ENCODE measurements at places on chromosomes 6 and 20. TPM values are rescaled to one million over a fixed set of nuclear protein-coding genes. Genes with fewer than 3 reads are reported as not detected.
A peak's percentile ranks its signal among the peaks of the same experiment; 100 is the strongest.

DNA sequence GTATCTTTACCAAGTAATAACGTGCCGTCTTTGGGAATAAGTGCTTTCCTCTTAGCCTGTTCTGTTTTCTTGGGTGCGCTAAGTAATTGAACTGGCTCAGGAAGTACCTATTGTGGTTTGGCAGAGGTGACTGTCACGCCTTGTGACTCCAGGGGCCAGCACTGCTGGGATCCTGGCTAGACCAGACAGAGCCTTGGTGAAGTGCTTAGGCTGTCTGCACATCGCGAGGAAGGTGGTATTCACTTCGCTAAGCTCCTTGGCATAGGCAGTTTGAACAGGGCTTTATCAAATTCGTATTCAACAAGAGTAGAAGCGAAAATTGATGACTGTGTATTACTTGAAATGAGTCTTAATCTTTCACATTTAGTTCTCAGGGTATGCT lies 17.6 kb downstream of the PRDM1 start:
- no peak for DNase-seq

The SYTL3 gene
- polyA plus RNA-seq, result 0.21 TPM

The BFSP1 gene
- 0.24 TPM for polyA plus RNA-seq

The IGF2R gene
- 54.8 TPM for polyA plus RNA-seq

GRCh38 chr6:38088829-38089228 lies 269.3 kb downstream of the ZFAND3 start:
- no peak for DNase-seq

GRCh38 chr6:41580690-41581089 lies 34.5 kb downstream of the FOXP4 start:
- no peak for DNase-seq

DNA sequence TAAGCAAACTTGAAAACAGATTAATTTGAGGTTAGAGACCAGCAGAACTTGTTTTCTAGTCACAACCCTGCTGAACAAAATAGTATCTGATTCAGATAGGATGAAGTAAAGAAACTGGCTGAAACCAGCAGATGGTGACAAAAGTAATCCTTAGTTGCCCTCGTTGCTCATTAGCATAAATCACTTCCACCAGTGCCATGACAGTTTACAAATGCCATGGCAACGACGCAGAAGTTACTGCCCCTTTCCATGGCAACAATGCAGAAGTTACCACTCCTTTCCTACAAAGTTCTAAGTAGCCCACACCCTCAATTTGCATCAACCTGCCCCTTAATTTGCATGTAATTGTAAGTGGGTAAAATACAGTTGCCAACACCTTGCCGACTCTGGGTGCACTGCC lies 23.7 kb downstream of the SNRPB start:
- DNase-seq, result no peak

GRCh38 chr6:71038711-71039344 lies 82.0 kb upstream of the B3GAT2 start:
- no peak for DNase-seq

The NMBR gene
- polyA plus RNA-seq, result not detected

The TRIM10 gene
- polyA plus RNA-seq, result 6.8 TPM

GRCh38 chr6:159842035-159842434 lies 42.0 kb downstream of the PNLDC1 start:
- DNase-seq, result peak; percentile 51

The TRIM40 gene
- 0.58 TPM for polyA plus RNA-seq

GRCh38 chr6:153031335-153031955 lies 28.9 kb upstream of the MTRF1L start:
- DNase-seq, result no peak

- DNase-seq, result peak; percentile 89
Measured at GRCh38 chr6:152301021-152301764, 336.0 kb downstream of the SYNE1 start.

DNA sequence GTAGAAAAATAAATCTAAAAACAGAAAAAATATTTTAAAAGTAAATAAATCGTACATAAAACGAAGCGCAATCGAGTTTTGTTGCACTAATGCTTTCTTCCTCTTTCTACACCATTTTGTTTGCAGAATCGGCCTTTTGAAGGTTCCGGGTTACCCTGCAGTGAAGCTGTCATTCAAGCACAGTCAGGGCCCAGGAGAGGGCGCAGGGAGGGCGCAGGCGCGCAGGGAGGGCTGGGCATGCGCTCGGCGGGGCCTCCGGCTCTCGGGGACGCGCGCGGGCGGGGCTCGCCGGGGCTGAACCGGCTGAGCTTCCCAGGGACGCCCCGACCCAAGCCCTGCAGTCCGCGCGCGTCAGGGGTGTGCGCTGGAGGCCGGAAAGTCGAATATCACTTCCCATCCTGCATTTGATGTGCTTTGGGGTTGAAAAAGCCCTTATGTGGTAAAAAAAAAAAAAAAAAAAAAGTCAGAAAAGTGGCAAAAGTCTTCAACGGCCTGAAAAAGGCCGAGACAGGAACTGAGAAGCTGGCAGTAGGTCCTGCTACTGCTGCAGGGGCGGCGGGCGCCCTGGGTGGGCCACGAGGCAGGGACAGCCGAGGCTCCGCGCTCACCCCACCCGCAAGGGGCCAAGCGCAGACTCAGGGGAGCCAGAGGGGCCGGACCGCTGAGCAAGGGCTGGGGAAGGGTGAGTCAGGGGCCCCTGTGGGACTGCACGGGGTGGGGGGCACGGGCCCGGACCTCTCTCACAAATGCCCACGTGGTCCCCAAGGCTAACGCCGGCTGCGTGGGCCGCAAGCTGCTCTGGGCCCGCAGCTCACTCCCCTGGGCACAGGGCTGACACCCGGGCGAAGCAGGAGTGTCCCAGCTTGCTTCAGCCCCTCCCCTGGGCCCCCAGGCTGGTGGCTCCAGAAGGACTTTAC lies 40.5 kb downstream of the THBS2 start:
- peak; percentile 68 for DNase-seq

DNA sequence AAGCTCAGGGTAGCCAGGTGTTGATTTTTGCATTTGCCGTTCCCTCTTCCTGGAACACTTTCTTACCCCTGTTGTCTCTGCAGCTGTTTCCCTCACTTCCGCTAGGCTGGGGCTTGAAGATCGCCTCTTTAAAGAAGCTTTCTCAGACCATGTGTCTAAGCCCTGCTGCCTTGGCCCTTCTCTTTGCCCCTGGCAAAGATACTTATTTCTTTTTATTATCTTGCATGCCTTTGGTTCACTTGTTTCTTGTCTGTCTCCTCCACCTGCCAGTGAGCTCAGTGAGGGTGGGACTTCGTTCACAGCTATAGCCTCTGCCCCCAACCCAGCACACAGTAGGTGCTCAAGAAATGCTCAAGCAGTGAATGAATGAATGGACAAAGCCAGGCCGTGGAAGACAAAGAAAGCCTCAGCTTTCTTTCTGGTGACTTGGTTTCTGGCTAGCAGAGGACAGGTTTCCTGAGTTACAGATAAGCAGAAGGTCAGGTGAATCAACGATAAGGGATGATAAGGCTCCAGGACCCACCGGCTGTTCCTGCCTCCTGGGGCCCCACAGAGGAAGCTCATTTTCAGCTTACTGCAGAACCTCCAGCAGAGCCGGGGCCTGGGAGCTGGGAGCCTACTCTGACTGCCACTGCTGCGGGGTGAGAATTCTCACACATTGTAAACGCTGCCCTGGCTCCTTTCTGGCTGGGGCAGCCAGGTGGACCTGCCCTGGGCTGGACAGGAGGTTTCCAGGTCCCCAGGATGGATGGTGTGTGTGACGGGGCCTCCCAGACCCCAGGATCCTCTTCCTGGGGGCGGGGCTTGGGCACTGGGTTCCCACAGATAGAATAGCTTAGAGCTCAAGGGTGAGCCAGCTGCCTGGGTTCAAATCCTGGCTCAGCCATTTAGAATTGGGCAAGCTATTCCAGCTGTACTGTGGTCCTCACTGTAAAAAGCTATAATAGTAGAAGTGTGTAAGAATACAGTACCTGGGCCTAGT lies 29.8 kb downstream of the SNAI1 start:
- no peak for DNase-seq

The GFRAL gene
- polyA plus RNA-seq, result not detected

- no peak for DNase-seq
Measured at GRCh38 chr6:53926505-53926904, 131.7 kb downstream of the LRRC1 start.

- DNase-seq, result no peak
Measured at GRCh38 chr20:17852323-17852722, 116.3 kb downstream of the SNX5 start.

DNA sequence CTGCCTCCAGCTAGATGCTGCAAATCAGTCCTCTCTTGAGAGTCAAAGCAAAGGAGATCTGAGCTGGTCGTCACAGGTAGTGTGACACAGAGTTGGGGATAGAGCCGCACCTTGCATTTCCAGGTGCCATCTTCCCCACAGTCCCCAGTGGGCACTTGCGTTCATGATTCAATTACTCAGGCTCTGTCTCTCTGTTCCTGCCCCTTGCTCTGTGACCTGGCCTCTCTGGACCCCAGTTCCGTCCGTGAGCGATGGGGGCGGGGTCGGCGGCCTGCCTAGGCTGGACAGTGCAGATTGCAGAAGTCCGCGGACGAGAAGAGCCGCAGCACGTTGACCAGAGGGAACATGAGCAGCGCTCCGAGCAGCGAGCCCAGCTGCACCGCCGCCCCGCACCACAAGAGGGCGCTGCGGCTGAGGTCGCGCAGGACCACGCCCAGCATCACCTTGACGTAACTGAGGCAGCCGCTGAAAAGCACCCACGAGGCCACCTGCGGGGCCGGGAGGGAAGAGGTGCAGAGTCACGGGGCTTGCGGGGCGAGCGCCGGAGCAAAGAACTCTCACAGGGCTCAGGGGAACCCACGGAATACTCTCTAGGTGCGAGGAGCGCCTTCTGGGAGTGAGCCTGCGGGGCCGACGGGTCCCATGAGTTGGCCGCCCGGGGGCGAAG lies 7.4 kb downstream of the SLC52A3 start:
- DNase-seq, result peak; percentile 52

The SERAC1 gene
- 5.5 TPM for polyA plus RNA-seq

DNA sequence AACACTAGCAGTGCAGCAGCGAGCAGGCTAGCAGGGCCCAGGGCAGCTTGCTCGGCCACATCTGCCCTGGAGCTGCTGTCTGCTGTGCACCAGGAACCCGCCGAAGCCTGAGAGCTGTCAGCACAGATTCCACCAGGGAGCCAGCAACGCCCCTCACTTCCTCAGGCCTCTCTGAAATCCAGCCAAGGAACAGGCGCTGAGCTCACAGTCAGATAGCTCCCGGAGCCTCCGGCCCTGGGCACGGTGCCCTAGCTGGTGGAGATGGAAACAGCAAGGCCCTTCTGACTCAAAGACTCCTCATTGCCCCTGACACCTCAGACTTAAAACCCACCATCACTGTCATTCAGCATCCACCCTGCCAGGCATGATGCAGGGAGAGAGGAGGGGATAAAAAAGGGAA lies 839.4 kb downstream of the MAFB start:
- no peak for DNase-seq

DNA sequence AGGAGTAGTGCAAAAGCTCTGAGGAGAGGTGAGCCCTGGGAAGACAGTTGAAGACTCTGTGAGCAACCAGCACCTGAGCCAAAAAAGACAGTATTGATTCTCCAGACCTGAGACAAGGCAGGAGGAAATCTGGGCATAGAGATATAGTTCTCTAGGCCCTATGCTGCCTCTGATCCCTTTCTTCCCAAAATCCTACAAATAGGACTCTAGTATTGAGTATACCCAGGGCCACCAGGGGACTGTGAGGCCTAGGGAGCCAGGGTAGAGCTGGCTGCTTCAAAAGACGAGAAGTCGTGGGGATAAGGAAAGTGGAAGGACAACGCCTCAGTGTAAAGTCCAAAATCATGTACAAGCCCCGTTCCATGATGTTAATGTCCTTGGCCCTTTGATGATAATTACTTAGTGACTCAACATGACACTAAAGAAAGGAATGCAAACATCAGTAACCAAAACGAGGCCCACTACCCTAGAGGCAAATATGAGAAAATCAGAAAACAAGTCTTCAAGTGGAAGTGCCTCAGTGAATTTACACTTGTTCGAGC lies 197.3 kb upstream of the PROKR2 start:
- peak; percentile 99 for DNase-seq

The CRISP1 gene
- not detected for polyA plus RNA-seq

The MDC1 gene
- polyA plus RNA-seq, result 11.7 TPM

GRCh38 chr6:134657343-134657742 lies 292.6 kb downstream of the ALDH8A1 start:
- no peak for DNase-seq

GRCh38 chr6:1042583-1043457 lies 269.1 kb upstream of the FOXQ1 start:
- DNase-seq, result no peak

DNA sequence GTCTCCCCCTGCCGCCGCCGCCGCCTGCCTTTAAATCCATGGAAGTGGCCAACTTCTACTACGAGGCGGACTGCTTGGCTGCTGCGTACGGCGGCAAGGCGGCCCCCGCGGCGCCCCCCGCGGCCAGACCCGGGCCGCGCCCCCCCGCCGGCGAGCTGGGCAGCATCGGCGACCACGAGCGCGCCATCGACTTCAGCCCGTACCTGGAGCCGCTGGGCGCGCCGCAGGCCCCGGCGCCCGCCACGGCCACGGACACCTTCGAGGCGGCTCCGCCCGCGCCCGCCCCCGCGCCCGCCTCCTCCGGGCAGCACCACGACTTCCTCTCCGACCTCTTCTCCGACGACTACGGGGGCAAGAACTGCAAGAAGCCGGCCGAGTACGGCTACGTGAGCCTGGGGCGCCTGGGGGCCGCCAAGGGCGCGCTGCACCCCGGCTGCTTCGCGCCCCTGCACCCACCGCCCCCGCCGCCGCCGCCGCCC lies 474 bp downstream of the CEBPB start:
- DNase-seq, result no peak

- no peak for DNase-seq
Measured at GRCh38 chr20:58403272-58403671, 14.2 kb downstream of the VAPB start.

DNA sequence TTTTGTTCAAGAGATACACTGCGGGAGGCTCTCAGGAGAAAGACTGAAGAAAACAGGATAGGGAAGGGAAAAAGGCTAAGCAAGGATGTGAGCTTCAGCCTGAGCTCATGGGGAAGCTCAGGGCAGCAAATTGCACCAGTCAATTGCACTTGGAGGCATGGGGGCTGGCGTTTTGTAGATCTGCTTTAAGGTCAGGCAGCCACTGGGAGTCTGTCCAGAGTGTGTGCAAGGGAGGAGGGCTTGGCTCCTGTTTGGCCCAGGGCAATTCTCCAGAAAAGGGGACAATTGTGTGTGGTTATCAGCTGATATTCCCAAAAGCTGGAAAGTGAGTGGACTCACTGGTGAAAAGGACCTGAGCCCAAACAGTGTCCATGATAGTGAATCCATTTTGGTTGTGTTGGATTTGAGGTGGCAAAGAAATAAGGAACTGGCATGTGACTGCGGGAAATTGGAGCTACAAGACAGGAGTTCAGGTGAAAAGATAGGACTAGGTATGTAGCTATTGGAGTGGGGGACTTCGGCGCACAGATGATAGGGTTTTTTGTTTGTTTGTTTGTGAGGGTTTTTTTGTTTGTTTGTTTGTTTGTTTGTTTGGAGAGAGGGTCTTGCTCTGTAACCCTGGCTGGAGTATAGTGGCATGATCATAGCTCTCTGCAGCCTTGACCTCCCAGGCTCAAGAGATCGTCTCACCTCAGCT lies 22.3 kb upstream of the IER3 start:
- DNase-seq, result no peak

- DNase-seq, result no peak
Measured at GRCh38 chr20:62210496-62210855, 9.6 kb downstream of the HRH3 start.

The RHAG gene
- not detected for polyA plus RNA-seq

The RNF8 gene
- 21.8 TPM for polyA plus RNA-seq

- no peak for DNase-seq
Measured at GRCh38 chr6:106099235-106099537, 13.1 kb downstream of the PRDM1 start.

Measured in HepG2 (cell line).